Fibroblast of skin of scalp (primary cell): ENCODE measurements at places on chromosomes 2 and 18.

GRCh38 chr2:20532634-20533437 lies 86.0 kb downstream of the RHOB start:
- no peak for DNase-seq

DNA sequence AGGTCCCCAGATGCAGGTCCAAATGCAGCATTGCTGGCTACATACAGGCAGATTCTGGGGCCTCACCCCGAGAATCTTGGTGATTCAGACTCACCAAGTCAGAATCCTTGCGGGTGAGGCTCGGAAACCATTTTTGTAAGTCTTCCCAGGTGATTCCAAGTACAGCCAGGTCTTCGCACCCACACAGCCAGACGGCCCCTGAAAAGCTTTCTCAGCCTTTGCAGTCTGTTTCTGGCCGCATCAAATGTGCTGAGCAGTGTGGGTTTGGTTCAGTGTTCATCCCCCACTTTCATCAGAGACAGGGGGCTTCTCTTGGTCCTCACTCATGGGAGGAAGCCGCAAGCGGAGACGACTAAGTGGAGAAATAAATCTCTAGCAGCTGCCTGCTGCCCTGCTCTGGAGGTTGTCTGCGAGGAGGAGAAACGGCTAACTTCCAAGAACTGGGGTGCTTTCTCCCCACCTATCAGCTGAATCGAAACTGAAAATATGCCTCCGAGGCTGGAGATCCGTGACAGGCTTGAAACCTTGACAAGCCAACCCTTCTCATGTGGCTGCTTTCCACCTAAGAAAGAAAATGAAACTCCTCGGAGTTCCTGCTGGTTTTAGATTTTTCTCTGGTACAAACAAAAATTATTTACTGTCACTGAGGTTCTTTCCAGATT lies 8.9 kb upstream of the TMEM185B start:
- no peak for DNase-seq

- peak; percentile 14 for DNase-seq
Observed at GRCh38 chr2:159516241-159516758, 100.0 kb downstream of the BAZ2B start.

- no peak for DNase-seq
Observed at GRCh38 chr18:26271917-26272549, 45.8 kb downstream of the TAF4B start.

GRCh38 chr2:64586883-64587481 lies 62.9 kb downstream of the AFTPH start:
- DNase-seq = peak; percentile 66

DNA sequence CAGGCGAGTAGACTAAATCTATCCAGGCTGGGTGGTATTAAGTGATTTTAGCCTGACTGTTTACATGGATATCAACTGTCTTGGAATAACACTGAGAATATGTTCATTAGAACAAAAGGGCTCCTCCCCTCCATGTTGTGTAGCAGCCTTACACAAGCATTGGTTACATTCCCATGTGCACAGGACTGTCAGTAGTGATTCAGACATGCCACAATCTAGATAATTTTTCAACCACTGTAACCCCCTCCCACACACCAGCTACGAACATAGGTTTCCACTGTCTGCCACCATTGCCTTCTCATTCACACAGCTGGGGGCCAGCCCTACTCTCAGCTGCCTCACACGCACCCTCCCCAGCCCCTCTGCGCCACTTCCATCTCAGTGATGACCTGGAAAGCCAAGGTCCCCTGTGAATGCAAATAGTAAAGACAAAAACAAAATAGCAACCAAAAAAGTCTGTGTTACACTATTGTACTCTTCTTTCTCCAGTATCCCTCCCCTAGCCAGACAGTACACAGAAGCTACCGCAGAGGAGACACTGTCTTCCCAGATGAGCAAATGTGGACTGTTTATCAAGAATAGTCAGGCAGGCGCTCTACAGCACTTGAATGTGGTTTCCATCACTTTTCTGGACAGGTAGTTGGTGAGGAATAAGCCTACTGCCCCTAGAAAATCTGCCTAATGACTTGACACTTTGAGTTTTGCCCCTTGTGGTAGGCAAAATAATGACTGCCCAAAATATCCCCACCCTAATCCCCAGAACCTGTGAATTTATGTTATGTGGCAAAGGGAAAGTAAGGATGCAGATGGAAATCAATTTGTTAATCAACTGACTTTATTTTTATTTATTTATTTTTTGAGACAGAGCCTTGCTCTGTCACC lies 27.9 kb upstream of the TYMS start:
- no peak for DNase-seq
